ENCODE measurements at places on chromosomes 2 and 18. TPM values are rescaled to one million over a fixed set of nuclear protein-coding genes. Genes with fewer than 3 reads are reported as not detected.

NEU4 gene
- total RNA-seq, result 1.1 TPM

LRPPRC gene
- 70.8 TPM for total RNA-seq

- no peak for DNase-seq
Observed at GRCh38 chr2:225893151-225893550, 493.6 kb downstream of the NYAP2 start.

- DNase-seq, result no peak
Observed at GRCh38 chr18:47888156-47888555, 42.3 kb downstream of the SMAD2 start.

GRCh38 chr18:50401295-50401694, 26.4 kb downstream of the SKA1 start:
- no peak for DNase-seq

GRCh38 chr2:101802329-101802728, 104.8 kb downstream of the MAP4K4 start:
- no peak for DNase-seq

GRCh38 chr2:172484253-172484652, 56.9 kb downstream of the ITGA6 start:
- no peak for DNase-seq

Measured in mesenteric fat pad (tissue), 1 donor.